T-helper 17 cell (primary cell): ENCODE measurements at places on chromosomes 1 and 21.

GRCh38 chr21:24903994-24904635, 703.2 kb downstream of the MRPL39 start:
- DNase-seq = no peak

- DNase-seq = no peak
These were observed 605.5 kb downstream of the SMYD3 start for GRCh38 chr1:245901565-245901964.

DNA sequence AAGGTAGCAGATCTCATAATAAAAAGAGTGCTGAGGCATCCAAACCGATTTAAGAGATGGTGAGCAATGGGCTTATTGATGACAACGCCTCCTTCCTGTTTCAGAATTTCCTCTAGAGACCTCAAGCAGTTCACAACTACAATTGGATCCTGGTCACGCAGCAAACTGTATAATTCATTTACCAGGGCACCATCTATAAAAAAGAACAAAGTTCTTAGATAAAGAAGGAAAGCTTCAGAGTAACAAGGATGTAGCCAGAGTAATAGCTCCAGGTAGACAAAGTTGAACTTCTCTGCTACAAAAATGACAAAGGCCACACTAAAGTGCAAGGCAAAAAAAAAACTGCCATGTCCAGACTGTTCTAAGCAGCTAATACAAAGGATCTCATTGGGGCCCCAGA, 3.4 kb downstream of the AP4B1 start:
- no peak for DNase-seq

- DNase-seq = no peak
These were observed 162.4 kb downstream of the TPR start for GRCh38 chr1:186212568-186213224.

DNA sequence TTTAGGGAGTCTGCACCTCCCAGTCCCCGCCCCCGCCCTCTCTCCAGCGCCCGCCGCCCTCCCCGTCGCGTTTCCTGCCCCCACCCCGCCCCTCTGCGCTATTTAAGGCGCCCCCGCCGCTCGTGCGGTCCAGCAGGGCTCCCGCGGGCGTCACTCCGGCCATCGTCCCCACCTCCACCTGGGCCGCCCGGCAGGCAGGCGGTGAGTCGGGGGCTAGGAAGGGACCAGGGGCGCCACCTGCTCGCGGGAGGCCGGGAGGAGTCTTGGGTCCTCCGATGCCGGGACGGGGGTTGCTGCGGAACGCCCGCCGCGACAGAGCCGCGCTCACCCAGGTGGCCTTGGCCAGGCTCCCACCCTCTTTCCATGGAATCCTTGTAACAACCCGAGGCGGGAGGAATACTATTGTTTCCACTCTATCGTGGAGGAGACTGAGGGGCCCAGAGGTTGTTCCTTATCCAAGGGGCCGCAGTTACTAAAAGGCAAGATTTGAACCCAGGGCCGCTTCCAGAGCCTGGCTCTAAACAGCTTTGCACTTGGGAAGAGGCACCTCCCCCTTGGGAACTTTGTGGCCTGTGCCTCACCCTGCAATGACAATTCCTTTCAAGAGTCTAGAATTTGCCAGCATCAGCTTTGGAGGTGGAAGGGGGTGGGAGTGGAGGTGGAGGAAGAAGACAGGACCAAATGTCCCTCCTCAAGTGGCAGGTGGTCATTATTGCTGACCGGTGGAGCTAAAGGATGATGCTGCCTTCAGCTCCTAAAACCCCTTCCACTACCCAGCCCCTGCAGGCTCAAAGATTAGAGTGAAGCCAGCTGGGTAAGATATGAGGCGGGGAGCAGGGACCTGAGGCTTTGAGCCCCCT, at the start of gene GJA4:
TSS of gene GJA4 (plus strand) at position 132 of the 860 bp plus-strand sequence. CDS start 1,215 bp downstream, outside the sequence.
- no peak for DNase-seq

DNA sequence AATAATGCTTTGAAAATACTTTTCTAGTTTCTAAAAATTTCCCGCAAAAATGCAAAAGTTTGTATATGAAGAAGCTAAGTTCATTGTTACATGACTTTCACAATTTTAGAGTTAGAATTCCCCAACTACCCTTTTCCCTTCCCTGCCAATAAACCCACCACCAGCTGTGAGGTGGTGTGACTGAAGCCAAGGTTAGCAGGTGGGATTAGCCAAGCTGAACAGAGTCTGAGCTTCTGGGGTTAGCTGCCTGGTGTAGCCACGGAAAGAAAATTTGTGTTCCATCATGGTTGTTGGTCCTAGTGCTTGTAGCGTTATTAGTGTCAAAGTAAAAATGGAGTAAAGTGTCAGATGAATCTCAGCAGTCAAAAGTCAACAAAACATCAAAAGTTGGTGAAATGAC, 110.9 kb downstream of the ASTN1 start:
- DNase-seq = no peak

DNA sequence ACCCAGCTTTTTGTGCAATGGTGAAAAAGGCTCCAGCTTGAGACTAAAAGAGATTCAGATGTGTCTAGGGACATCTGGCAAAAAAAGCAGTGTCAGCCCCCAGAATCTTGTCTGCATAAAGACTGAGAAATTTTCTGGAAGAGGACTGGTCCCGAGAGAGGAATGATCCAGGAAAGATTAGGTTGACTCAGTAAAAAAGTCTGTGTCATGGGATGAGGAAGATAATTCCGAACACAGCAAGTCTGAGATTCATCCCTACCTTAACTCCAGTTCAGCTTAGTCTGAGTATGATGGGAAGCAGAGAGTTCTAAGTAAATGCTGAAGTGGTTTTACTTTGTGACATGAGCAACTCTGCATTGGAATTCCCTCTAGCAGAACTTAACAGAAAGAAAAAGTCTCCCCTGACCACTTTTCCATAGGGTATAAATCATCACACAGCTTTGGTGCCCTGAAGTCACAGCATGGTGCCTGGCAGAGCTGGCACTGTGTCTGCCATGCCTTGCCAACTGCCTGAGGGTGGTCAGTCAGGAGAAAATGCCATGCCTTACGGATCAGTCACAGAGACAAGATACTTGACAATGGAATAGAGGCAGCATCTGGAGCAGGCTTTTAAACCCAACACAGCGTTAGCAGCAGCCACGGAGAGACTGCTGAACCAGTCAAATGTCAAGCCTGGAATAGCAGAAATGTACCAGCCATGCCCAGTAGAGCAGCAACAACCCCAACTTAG, 153.4 kb downstream of the ZC3H11B start:
- DNase-seq = no peak

GRCh38 chr1:118973531-118974137, 14.5 kb downstream of the TBX15 start:
- no peak for DNase-seq

DNA sequence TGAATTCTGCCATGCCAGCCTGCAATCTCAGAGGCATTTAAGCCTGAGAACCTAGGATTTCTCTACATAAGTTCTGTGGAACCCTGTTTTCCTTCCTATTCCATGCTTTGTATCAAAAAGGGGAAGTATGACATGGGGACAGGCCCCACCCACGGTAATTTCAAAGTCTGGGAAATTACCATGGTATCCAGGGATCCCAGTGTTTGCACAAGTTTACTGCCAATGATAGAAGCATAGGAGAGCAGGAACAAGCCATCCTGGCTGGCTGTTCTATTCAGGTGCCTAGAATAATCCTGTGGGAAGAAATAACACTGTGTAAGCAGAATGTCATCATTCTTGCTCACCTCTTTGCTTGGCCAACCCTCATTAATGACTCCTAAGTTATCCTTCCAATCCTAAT, 53.8 kb upstream of the ATP1B1 start:
- no peak for DNase-seq

DNA sequence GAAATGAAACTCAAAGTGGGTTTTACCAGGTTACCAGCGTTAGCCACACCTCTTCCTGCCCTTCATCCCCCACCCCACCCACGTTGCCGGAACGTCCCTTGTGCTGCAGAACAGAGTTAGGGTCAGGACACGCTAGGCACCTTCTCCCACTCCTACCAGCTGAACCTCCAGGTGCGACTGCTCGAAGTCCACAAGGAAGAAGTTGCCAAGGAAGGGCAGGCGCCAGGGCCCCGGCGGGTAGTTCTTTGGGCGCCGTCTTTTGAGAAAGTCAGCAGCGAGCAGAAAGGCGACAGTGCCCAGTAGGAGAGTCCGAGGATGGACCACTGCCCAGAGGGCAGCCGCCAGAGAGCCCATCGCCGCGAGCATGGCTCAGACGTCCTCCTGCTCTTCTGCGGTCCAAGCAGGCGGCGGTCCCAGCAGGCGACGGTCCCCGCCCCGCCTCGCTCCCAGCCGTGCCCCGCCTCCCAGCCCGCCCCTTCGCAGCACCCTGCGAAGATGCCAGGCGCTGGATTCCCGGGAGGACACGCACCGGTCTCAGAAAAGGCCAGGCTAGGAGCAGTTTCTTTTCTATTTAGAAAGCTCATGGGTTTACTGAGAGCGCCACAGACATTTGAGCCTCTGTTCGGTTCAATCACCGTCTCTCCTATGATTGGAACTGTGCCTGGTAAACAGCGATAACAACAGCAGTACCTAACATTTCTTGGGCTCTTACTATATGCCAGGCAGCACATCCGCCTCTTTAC, at the start of gene CYP2J2:
TSS of gene CYP2J2 (minus strand) at position 393 of the 743 bp plus-strand sequence. CDS start at position 366, 27 bp downstream.
- no peak for DNase-seq

DNA sequence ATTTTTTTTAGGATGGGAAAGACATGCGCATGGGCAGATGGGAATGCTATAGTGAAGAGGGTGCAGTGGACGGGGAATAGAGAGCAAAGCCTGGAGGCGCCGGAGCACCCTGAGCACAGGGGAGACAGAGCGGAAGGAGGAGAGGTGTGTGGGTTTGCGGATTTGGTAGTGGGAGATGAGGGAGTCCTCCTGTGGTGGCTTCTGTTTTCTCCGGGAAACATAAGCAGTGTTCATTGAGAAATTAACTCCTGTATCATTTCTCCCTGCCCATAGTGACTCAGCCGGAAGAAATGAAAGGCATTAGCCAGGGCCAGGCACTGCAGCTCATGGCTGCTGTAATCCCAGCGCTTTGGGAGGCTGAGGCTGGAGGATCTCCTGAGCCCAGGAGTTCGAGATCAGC, 4.7 kb upstream of the PTPRF start:
- DNase-seq = no peak

GRCh38 chr1:94708811-94709210, 111.3 kb upstream of the SLC44A3 start:
- DNase-seq = no peak

DNA sequence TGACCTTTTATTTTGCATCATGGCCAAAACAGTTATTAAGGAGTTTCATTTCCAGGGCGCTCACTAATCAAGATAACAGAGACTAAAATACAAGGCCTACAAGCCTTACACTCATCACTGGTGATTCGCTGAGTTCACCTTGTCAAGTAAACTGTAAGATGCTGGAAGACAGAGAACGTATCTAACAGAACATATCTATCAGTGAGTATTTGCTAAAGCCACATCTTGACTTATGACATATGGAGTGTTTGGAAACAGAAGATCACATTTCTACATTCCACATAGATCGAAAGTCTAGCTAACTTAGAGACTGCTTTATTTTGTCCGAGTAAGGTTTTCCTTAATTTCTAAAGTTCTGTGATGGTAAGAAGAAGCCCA, 506.5 kb downstream of the SMYD3 start:
- no peak for DNase-seq

- no peak for DNase-seq
These were observed 50.7 kb downstream of the APP start for GRCh38 chr21:26119906-26120305.

- no peak for DNase-seq
These were observed 6.8 kb downstream of the C1orf74 start for GRCh38 chr1:209777587-209777986.

DNA sequence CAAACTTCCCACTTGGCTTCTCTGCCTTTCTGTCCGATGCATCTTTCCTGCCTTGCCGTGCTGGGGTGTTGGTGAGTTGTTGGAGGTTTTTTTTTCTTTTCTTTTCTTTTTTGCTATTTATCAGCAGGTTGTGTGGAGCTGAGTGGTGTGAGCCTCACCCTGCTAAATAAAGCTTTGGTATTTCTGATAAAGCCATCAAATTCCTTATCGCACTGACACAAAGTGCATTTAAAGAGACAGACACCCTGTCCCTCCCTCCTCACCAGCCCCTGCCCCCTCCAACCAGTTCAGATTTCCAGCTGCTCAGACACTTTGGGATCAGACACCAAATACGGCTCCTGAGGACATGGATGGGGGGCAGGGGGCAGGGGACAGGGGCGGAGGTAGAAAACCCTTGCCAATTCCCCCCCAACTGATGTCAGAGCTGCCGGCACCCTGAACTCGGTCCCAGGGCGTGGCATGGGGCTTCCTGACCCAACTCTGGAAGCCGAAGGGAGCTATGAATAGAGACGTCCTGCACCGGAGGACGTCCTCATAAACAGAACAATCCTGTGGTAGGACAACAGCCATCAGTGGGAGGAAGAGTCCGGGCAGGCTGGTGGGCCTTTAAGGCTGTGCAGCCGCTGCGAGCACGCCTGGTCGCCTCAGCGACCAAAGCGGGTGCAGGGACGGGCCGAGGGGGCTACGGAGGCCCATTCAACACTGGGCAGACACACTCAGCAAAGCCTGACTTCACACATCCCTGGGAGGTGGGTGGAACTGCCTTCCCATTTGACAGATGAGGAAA, 79.0 kb downstream of the CASZ1 start:
- no peak for DNase-seq

DNA sequence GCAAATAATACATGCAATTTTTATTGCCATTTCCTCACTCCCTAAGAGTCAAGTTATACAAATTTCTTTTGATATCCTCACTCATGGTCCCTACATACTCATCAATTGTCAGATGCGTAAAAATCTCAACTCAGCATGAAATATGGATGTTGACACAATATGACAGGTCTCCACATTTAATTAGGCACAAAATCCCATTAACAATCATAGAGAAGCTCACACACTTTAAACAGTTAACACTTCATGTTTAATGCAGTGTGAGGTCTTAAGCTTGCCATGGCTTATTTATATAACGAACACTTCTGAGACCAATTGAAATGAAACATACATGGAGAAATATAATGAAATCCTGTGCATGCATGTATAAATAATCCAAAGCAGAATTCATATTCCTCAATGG, 58.6 kb downstream of the GREM2 start:
- DNase-seq = no peak
